ENCODE measurements at places on chromosomes 5 and 9.
A peak's percentile ranks its signal among the peaks of the same experiment; 100 is the strongest.

GRCh38 chr9:108423433-108423832 is 432.4 kb downstream of the ACTL7B start:
- no peak for DNase-seq

- DNase-seq = no peak
Observed at GRCh38 chr5:75632321-75632720, 21.1 kb downstream of the ANKDD1B start.

GRCh38 chr5:154287136-154287535 is 96.6 kb downstream of the GALNT10 start:
- DNase-seq = no peak

- peak; percentile 75 for DNase-seq
Observed at GRCh38 chr5:124649491-124650146, 96.8 kb downstream of the ZNF608 start.

- no peak for DNase-seq
Observed at GRCh38 chr5:174151599-174152181, 106.2 kb downstream of the NSG2 start.

DNA sequence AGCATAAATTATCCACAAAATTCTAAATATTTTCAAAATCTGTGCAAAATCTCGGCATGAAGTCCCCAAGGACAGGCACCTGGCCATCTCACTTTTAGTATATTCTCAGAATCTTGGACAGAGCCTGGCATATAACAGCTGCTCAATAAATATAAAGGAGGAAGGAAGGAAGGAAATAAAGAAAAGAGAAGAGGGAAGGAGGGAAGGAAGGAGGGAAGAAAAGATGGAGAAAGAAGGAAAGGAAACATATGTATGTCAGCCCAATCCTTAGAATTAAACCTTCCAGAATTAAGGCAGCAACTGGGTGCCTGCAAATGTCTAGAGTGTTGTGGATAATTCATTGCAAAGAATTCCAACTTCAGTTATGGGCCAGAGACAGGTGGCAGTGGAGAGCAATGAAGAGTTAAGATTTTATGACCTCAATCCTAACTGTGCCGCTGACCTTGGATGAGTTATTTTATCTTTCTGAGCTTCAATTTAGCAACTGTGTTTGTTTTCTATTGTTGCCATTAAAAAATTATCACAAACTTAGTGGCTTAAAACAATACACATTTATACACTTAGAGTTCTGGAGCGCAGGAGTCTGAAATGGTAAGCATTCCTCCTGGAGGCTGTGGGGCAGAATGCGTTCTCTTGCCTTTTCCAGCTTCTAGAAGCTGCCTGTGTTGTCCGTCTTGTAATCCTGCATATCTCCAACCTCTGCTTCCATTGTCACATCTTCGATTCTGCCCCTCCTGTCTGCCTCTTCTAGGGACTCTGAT is 200.9 kb upstream of the MSX2 start:
- DNase-seq = no peak

- no peak for DNase-seq
Observed at GRCh38 chr9:106423575-106423974, 439.4 kb upstream of the ZNF462 start.

DNA sequence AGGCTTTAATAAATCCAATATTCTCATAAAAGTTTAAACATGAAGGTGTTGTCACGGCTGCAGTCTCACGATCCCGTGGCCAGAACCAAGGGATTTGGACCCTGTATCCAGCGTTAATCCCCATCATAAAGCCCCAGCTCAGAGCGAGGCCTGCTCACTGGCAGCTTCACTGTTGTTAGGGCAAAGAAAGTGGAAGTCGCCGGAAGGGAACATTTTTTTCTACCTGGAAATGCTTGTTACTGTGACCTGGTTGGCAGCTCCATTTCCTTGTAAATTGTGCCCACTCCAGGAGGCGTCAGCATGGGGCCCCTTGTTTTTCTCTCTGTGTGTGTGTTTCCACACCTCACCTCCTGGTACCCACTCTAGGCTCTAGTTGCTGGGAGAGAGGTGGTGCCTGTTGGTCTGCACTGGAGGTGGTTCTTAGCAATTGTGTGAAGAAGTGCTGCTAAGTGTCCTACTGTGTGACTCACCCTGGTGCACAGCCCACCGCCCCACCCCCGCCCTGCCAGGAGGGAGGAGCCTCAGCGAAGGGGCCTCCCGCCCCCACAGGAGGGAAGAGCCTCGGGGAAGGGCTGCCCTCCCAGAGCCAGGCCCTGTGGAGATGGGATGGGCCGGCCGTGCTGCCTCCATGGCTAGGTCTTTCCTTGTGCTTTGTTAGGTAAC is 105.1 kb downstream of the EHMT1 start:
- no peak for DNase-seq

- DNase-seq = no peak
Observed at GRCh38 chr9:133737071-133737773, 930 bp downstream of the SARDH start.

DNA sequence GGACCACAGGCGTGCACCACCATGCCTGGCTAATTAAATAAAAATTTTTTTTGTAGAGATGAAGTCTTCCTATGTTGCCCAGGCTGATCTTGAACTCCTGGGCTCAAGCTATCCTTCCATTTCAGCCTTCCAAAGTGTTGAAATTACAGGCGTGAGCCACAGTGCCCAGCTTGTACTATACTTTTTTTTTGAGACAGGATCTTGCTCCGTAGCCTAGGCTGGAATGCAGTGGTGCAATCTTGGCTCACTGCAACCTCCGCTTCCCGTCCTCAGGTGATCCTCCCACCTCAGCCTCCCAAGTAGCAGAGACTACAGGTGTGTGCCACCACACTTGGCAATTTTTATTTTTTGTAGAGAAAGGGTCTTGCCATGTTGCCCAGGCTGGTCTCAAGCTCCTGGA is 5.3 kb upstream of the RAD23B start:
- DNase-seq = no peak

GRCh38 chr9:125455876-125456275 is 194.2 kb downstream of the GAPVD1 start:
- DNase-seq = no peak

DNA sequence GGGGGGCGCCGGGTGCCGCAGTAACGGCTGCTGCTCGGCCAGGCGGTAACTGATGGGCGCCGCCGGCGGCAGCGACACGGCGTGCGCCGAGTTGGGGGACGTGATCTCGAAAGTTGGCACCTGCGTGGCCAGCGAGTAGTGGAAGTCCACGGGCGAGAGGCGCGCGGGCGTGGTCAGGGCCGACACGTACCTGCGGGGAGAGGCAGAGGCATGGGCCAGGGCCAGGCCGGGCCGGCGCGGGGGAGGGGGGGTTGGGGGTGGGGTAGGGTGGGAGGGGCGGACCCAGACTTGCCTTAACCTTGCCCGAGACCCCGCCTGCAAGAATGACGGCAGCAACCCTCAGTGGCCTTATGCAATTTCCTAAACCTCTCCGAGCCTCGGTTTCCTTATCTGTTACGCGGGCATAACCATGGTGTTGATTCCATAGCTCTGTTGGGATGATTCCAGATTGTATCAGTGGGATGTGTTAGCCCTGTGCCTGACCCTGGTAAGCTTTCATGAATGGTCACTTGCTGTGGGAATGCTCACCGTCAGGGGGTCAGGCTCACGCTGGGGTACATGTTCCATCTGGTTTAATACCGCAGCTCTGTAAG is 53.0 kb downstream of the PSD2 start:
- no peak for DNase-seq

- DNase-seq = peak; percentile 15
Observed at GRCh38 chr9:70574151-70574837, 159.8 kb upstream of the KLF9 start.

DNA sequence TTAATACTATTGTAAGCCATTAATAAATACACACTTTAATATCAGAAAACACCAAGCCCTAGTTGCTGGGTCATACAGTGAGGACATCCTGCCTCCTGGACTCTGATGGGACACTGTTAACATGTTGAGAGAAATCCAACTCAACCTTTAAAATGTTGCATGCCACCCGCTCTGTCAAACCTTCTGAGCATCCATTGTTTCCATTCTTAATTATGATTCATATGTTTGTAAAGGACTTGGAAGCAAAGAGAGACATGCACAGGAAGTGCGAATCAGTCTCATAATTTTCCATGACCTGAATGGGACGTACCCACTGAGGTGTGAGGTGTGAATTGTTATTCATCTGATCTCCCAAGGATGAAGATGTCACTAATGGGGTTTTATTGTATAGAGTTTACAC is 186.4 kb downstream of the CAAP1 start:
- DNase-seq = no peak

- no peak for DNase-seq
Observed at GRCh38 chr9:137965177-137965795, 87.7 kb downstream of the CACNA1B start.

DNA sequence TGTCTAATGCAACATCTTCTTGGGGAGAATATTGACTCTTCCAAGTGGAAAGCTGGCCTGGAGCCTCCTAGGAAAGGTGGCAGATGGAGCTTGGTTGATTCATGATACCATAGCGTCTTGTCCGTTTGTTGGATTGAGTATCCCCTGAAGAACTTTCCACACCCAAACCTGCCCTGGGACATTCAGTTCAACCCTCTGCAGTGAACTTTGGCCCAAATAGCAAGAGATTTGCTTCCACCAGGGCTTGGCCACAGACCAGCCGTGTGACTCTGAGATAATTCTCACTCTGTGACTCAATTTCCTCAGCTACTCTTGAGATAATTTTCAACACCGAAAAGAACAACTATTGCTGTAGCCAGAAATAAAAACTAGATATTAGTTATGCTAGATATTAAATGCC is 108.0 kb upstream of the RAD23B start:
- no peak for DNase-seq

- DNase-seq = peak; percentile 11
Observed at GRCh38 chr5:150438873-150439546, 10.5 kb downstream of the RPS14 start.

- no peak for DNase-seq
Observed at GRCh38 chr5:64947801-64948200, 179.1 kb downstream of the CWC27 start.

DNA sequence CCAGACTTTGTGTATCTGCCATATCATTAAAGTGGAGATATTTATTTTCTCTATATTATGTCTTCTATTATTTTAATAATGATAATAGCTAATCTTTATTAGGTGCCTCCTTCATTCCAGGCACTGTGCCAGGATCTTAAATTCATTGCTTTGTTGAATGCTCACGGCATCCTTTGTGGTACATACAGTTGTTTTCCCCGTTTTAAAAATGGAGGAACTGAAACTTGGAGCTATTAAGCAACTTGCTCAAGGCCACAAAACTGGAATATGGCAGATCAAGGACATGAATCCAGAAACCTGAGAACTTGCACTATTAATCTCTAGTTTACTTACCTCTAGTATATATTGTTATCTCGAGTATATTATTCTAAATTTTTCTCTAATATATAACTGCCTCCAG is 41.5 kb upstream of the PPP3R2 start:
- DNase-seq = no peak

- DNase-seq = no peak
Observed at GRCh38 chr9:110728058-110728457, 59.5 kb downstream of the MUSK start.

DNA sequence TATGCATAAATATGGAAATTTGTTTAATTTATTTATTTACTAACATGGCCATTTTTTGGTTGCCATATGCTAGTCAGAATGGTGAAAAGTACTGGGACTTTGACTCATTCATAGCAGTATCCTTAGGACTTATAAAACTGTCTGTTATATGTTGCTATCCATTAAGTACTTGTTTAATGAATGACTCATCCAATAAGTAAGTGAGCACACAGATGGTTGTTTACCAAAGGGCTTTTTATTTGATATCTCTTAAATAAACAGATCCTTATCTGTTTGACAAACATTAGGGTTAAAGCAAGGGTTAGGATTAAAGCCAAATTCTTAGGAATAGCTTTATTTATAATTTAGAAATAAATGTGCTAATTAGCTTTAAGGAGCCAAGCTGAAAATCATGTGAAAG is 183.4 kb downstream of the FBXO4 start:
- DNase-seq = no peak

- DNase-seq = no peak
Observed at GRCh38 chr5:89972901-89973300, 436.7 kb downstream of the CETN3 start.

DNA sequence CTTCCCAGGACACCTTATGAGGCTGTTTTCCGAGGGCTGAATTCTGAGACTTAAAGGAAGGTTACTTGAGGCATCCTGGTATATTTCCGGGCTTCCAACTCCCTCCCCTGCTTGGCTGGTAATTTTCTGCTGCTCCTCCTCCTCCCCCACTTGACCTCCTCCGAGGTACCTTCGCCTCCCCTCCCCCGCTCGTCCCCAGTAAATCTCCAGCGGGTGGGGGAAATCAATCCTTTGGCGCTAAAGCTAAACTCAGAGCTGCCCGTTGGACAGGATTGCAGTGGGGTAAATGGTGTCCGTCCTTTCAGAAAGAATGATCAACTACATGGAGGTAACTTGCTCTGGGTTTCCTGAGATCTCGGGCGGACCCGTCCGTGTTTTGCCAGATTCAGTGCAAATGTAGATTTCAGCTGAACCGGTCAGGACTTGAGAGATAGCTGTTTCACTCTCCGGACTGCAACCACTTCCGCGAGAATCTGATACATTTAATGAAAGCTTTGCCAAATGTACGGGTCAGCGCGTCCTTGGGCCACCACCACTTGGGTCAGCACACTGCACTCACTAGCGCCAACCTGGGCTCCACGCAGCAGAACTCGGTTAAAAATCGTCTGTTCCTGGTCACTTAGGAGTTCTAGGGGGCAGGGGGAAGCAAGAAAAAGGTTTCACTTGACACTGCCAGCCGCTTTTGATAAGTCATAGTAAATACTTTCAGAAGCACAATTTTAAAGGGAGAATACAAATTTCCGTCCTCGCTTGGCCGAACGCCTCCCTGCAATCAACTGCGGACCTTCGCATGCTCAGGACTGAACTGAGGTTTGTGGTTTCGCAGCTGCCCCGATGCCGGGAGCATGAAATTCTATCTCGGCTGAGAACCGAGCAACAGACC is 4.6 kb upstream of the ISL1 start:
- DNase-seq = peak; percentile 50

- DNase-seq = no peak
Observed at GRCh38 chr5:69167929-69168328, 979 bp downstream of the CCNB1 start.

DNA sequence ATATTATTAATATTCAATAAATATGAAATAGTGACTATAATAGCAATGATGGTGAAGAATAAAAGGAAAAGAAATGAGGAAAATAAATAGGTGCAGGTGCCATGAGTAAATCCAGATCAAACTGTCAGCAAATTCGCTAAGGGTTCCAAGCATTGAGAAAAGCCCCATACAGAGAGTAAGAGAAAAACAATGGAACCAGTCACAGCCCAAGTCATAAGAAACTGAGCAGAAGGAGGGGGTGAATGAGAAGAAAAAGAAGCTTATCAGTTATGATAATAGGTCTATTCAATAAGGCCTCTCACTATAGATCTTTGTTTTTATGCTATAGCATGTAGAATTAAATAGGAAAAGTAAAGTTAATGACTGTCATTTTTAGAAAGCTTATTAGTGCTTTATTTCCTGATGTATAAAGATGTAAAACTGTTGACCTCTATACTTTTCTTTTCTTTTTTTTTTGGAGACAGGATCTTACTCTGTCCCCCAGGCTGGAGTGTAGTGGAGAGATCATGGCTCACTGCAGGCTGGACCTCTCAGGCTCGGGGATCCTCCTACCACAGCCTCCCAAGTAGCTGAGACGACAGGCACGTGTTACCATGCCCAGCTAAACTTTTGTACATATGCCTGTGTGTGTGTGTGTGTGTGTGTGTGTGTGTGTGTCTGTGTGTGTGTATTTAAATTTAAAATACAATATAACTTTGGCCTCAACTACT is 72.4 kb downstream of the FYB1 start:
- DNase-seq = no peak
